ENCODE measurements at places on chromosomes 12 and 14. TPM values are rescaled to one million over a fixed set of nuclear protein-coding genes. Genes with fewer than 3 reads are reported as not detected.
A peak's percentile ranks its signal among the peaks of the same experiment; 100 is the strongest.

DNA sequence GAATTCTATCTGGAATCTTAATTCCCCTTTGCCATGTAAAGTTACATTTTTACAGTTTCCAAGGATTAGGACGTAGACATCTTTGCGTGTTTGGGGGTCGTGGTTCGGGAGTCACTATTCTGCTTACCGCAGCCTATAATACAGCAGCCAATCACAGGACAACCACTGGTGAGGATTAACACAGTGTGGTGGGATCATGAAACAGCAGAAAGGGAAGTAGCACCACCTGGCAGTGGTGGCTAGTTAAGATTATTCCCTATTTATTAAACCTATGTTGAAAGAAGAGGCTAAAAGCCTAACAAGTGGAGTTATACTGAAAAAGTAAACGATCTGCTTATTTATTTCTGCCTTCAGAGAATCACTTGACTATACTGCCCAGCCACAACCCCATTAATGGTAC is 71.7 kb downstream of the IPO8 start:
- peaks cover 7% of the 10 kb centered on the region for H3K4me1 ChIP-seq
- H3K4me3 ChIP-seq: no peak overlapping the region
- no peaks in the 10 kb centered on the region for H3K27me3 ChIP-seq
- H3K27ac ChIP-seq: no peak overlapping the region

GRCh38 chr12:40331886-40332285 is 107.1 kb downstream of the LRRK2 start:
- no peaks in the 10 kb centered on the region for H3K4me1 ChIP-seq
- no peak overlapping the region for H3K4me3 ChIP-seq
- no peak overlapping the region for H3K27ac ChIP-seq
- no peaks in the 10 kb centered on the region for H3K27me3 ChIP-seq

GXYLT1 gene
- 9.7 TPM for total RNA-seq

DNA sequence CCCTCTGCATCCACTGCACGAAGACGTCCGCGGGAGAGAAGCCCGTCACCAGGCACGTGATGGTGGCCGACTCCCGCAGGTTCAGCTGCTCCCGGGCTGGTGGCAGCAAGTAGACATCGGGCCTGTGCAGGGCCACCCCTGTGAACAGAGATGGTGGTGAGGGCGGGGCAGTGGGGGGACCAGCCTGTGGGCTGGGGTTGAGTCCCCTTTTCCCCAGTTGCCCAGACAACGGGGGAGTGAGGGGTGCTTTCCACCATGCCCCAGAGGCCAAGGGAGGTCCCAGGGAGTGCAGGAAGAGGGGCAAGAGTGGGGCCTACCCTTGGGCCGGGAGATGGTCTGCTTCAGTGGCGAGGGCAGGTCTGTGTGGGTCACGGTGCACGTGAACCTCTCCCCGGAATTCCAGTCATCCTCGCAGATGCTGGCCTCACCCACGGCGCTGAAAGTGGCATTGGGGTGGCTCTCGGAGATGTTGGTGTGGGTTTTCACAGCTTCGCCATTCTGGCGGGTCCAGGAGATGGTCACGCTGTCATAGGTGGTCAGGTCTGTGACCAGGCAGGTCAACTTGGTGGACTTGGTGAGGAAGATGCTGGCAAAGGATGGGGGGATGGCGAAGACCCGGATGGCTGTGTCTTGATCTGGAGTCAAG is 328.3 kb downstream of the TMEM121 start:
- H3K27me3 ChIP-seq: no peaks in the 10 kb centered on the region

DNA sequence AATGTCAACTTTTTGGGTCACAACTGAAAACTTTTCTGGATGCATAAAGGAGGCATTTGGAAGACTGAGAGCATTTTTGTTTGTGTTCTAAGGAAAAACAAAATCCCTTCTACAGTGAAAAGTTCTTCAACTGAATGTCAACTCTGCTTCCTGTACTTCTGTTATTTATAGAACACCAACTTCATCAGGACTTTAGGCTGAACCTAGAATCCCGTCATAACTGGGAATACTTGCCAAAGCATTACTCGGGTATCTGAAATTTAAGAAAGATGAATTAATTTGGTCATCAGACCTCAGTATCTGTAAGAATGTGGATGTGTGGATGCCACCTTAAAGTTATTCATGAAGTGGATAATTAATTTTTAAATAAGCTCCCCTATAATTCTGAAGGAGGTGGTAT is 73.2 kb downstream of the FERMT2 start:
- H3K4me3 ChIP-seq: no peak overlapping the region
- H3K36me3 ChIP-seq: no peaks in the 10 kb centered on the region
- H3K27me3 ChIP-seq: no peaks in the 10 kb centered on the region
- no peak overlapping the region for H3K27ac ChIP-seq

DNA sequence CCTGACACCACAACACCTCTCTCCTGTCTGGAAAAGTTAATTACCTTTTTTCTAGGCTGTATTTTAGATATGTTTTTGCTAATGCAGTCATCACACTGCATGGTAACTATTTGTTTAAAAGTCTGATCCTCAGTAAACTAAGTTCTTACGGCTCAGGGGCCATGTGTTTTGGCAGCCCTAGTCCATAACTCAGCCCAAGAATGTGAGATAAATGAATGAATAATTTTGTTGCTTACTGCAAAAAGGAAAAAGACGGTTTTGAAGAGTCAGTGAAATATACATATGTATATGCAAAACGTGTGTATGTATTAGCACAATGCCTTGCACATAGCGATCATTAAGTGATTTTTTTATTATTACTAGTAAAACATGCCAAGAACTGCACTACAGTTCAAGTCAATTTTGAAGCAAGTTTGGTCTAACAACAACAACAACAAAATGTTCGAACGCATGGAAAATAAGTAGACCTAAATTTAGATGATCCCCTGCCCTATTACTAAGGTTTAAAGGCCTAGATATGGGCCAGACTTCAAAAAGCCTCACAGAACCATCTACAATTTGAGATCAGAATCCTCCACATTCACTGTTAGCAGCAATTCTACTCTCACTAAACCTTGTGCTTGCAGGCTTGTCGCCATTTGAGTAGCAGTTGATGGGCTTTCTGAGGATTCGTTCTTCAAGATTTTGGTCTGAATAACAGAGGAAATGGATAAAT is 140.0 kb downstream of the NDUFA12 start:
- no peak overlapping the region for H3K27ac ChIP-seq
- DNase-seq: no peak
- no peak overlapping the region for H3K4me3 ChIP-seq
- no peaks in the 10 kb centered on the region for H3K4me1 ChIP-seq
- no peaks in the 10 kb centered on the region for H3K36me3 ChIP-seq

GRCh38 chr12:12016284-12017100 is 54.2 kb upstream of the BCL2L14 start:
- H3K27me3 ChIP-seq: peaks cover 11% of the 10 kb centered on the region
- no peak overlapping the region for H3K4me3 ChIP-seq
- no peak for DNase-seq
- peak overlapping the region; percentile 50 for H3K27ac ChIP-seq
- peaks cover 2% of the 10 kb centered on the region for H3K36me3 ChIP-seq

ADCK1 gene
- total RNA-seq: 2.8 TPM

KRT75 gene
- total RNA-seq: not detected

DNA sequence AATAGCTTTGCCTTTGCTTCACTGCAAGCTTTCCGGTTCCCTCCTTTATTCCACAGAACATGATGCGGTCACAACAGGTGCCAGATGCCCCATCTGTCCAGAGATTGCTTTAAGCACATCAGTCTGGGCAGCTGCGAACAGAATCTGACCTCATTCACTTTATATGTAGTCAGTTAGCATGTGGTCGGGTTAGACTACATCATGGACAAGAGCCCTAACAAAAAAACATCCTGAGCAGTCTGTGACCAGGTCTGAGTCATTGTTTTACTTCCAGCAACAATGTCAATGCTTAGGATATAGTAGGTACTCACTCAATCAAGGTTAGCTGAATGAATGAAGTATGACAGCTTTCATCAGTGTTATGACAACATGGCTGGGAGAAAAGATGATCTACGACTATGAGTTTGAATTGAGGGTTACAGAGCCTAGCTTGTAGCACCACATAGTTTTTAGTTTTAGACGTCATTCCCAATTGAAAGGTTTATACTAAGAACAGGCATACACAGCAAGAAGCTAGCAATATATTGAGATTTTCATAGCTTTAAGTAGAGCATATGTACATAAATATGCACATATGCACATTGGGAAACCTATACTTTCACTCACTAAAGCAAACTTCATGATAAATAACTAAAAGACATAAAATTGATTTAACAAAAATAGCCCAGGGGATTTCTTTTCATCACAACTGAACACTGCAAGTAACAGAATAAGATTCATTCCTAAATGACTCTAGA is 64.2 kb upstream of the TMCC3 start:
- H3K4me1 ChIP-seq: no peaks in the 10 kb centered on the region
- no peak overlapping the region for H3K4me3 ChIP-seq
- H3K27me3 ChIP-seq: peaks cover 7% of the 10 kb centered on the region
- H3K27ac ChIP-seq: no peak overlapping the region
- H3K36me3 ChIP-seq: no peaks in the 10 kb centered on the region

GRCh38 chr14:43591776-43592175 is 915.3 kb downstream of the FSCB start:
- H3K4me3 ChIP-seq: no peak overlapping the region
- no peak for DNase-seq
- no peaks in the 10 kb centered on the region for H3K27me3 ChIP-seq
- no peak overlapping the region for H3K27ac ChIP-seq

- H3K27me3 ChIP-seq: no peaks in the 10 kb centered on the region
- peaks cover 33% of the 10 kb centered on the region for H3K4me1 ChIP-seq
- peaks cover 20% of the 10 kb centered on the region for H3K36me3 ChIP-seq
- DNase-seq: no peak
Measured at GRCh38 chr14:93186956-93187355, 1.8 kb downstream of the LYSET start.

DNA sequence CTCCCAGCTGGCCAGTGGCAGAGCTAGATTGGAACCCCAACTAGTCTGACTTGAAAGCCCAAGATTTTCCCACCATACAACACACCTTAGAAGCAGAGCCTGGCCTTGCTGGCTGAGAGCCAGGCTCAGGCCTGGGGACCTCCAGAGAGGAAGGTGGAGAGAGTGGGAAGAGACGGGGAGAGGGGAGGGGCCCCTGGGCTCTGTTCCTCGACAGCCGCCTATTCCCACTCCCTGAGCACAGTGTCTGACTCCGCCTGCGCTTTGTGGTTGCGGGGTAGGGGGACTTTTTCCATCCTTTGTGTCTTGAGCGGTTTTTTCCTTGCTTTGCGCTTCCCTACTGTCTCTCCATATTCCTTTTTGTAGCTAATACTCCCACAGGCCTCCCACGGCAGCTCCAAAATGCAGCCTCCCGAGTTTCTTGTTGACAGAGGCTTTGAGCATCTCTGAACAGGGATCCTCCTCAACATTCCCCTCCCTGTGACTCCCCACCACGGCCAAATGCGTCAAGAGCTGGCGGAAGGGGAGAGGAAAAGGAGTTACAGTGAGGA is 4.0 kb upstream of the KCNH3 start:
- peaks cover 12% of the 10 kb centered on the region for H3K4me1 ChIP-seq
- H3K36me3 ChIP-seq: no peaks in the 10 kb centered on the region
- DNase-seq: no peak
- H3K27me3 ChIP-seq: peaks cover 32% of the 10 kb centered on the region

GRCh38 chr12:91178139-91178561 is 4.5 kb downstream of the DCN start:
- H3K4me3 ChIP-seq: no peak overlapping the region
- H3K4me1 ChIP-seq: no peaks in the 10 kb centered on the region
- no peaks in the 10 kb centered on the region for H3K27me3 ChIP-seq
- H3K27ac ChIP-seq: no peak overlapping the region

ITGA7 gene
- total RNA-seq: 2.0 TPM

- no peak overlapping the region for H3K4me3 ChIP-seq
- DNase-seq: no peak
- peak overlapping the region; percentile 19 for H3K27ac ChIP-seq
- peaks cover 9% of the 10 kb centered on the region for H3K4me1 ChIP-seq
Measured at GRCh38 chr12:117076410-117077372, 22.5 kb downstream of the TESC start.

- no peak overlapping the region for H3K4me3 ChIP-seq
- no peak overlapping the region for H3K27ac ChIP-seq
- DNase-seq: no peak
- H3K36me3 ChIP-seq: no peaks in the 10 kb centered on the region
- H3K27me3 ChIP-seq: peaks cover 10% of the 10 kb centered on the region
Measured at GRCh38 chr14:81363746-81364378, 36.3 kb downstream of the STON2 start.

AMN gene
- total RNA-seq: 0.20 TPM

- H3K36me3 ChIP-seq: no peaks in the 10 kb centered on the region
- H3K4me1 ChIP-seq: peaks cover 32% of the 10 kb centered on the region
- H3K27ac ChIP-seq: no peak within 1 kb of the TSS
- DNase-seq: peak; percentile 38
- H3K4me3 ChIP-seq: peak within 1 kb of the TSS; percentile 67
- H3K27me3 ChIP-seq: peaks cover 24% of the 10 kb centered on the region
Measured at GRCh38 chr14:105525861-105526775, at the start of gene TMEM121. TMEM121 (plus strand) TSS chr14:105526583; CDS start chr14:105528835, 2,252 bp downstream.

KLHL33 gene
- 0.05 TPM for total RNA-seq

PTPN21 gene
- total RNA-seq: not detected

SYCP3 gene
- 0.30 TPM for total RNA-seq

LYZ gene
- 0.50 TPM for total RNA-seq

GRCh38 chr12:98644433-98644711 is 216 bp downstream of the IKBIP start:
- H3K4me1 ChIP-seq: peaks cover 44% of the 10 kb centered on the region
- peak overlapping the region; percentile 95 for H3K27ac ChIP-seq
- no peaks in the 10 kb centered on the region for H3K27me3 ChIP-seq

KRT82 gene
- total RNA-seq: not detected

DNA sequence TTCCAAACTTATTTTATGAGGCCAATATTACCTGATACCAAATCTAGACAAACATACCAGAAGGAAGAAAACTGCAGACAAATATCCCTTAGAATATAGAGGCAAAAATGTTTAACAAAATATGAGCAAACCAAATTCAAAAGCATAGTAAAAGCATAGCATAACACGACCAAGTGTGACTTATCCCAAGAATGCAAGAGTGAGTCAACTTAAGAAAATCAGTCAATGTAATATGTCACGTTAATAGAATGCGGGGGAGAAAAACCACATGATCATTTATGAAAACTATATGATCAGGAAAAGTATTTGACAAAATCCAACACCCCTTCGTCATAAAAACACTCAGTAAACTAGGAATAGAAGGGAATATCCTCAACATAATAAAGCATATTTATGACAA is 217.3 kb downstream of the ADGRD1 start:
- no peak overlapping the region for H3K27ac ChIP-seq
- H3K36me3 ChIP-seq: no peaks in the 10 kb centered on the region

SERPINA12 gene
- not detected for total RNA-seq

DNA sequence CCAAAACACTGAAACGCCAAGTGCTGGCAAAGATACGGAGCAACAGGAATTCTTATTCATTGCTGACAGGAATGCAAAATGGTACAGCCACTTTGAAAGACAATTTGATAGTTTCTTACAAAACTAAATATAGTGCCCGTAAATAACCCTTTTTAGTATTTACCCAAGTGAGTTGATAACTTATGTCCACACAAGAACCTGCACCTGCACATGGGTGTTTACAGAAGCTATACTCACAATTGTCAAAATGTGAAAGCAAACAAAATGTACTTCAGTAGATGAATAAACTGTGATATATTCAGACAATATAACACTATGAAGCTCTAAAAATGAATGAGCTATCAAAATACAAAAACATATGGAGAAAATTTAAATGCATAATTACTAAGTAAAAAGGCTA is 86.6 kb downstream of the ATXN7L3B start:
- H3K4me1 ChIP-seq: no peaks in the 10 kb centered on the region
- H3K36me3 ChIP-seq: no peaks in the 10 kb centered on the region
- H3K27ac ChIP-seq: no peak overlapping the region
- no peak overlapping the region for H3K4me3 ChIP-seq
- H3K27me3 ChIP-seq: no peaks in the 10 kb centered on the region

- no peaks in the 10 kb centered on the region for H3K4me1 ChIP-seq
- peaks cover 3% of the 10 kb centered on the region for H3K27me3 ChIP-seq
- no peak overlapping the region for H3K4me3 ChIP-seq
- no peak for DNase-seq
Measured at GRCh38 chr12:67038486-67038885, 230.7 kb upstream of the CAND1 start.

ACSS3 gene
- not detected for total RNA-seq

ETV6 gene
- 53.7 TPM for total RNA-seq

GARIN6 gene
- not detected for total RNA-seq

TSPAN19 gene
- total RNA-seq: not detected
